ENCODE measurements at places on chromosomes 7 and 10.

- DNase-seq, result no peak
Observed at GRCh38 chr10:118259288-118259906, 82.7 kb downstream of the FAM204A start.

DNA sequence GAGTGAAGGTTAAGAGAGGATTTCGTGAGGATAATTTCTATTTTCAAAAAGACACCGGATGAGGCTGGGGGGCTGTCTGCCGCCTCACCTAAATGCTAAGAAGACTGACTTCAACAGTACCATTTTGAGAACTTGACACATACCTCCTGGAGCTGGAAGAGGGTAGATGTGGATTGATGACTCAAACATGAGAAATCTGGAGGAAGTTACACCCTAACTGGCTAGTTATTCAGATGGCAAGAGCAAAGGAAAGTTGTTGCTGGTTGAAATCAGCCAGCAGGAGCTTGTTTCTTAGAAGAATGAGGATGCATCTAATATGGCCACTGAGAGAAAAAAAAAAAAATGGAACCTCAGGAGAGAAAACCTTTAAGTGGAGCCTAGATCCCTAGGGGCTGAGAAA lies 76.2 kb upstream of the KIAA1217 start:
- no peak for DNase-seq

- no peak for DNase-seq
Observed at GRCh38 chr10:59770689-59771088, 17.4 kb upstream of the MRLN start.

DNA sequence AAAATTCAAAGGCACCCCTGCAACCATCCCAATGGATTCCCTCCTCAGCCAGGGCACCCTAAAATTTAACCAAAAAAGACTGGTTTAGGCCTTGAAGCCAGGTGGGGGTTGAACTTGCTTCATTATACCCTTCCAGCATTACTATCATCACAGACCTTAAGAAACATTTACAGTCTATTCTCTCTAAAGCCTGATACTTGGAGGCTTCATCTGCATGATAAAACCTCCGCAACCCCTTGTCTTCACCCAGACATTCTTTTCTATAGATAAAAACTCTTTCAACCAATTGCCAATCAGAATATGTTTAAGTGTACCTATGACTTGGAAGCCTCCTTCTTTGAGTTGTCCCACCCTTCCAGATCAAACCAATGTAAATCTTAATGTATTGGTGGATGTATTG lies 17.9 kb downstream of the AVL9 start:
- DNase-seq, result no peak

DNA sequence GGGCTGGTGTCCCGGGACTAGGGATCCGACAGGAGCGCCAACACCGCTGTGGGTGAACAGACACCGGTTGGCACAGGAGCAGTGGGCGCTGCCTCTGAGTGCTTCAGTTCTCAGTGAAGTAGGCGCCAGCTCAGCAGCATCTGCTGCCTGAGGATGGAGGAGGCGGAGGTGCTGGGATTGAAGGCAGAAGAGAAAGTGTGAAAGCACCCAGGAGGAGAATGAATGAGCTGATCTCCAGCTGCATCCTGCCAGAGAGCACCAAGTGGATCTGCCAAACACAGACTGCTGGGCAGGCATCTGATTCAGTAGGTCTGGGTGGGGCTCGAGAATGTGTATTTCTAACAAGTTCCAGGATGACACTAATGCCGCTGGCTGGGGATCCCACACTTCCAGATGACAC lies 74.5 kb downstream of the LANCL2 start:
- peak; percentile 84 for DNase-seq

DNA sequence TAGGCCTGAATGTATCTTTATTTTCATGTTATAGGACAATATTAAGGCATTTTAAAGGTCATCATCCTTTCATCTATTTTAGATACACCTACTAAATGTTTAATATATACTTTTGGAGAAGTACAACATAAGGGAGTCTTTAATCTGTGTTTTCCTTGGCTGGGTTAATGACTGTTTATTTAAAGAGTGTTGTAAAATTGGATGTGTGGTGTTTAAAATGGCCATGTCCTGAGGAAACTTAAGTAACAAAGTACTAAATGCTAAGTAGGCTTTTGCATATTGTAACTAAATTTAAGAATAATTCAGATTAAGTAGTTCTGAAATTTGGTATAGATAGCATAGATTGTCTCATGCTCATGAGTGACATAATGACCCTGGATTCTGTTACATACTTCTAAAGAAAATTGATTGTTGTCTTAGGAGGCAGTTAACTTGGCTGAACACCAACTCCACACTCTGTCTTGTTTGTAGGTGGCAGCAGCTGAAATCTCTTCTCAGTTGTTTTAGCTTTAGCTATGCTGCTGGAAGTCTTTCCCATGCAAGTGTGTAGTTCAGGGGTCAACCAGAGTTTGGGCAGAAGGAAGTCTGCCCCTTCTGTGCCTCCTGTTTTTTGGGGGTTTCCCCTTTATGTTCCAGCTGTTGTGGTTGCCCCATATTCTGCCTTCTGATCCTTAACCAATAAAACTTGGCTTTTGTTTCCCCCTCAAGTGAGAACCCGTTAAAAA lies 29.2 kb downstream of the DLD start:
- DNase-seq, result no peak

DNA sequence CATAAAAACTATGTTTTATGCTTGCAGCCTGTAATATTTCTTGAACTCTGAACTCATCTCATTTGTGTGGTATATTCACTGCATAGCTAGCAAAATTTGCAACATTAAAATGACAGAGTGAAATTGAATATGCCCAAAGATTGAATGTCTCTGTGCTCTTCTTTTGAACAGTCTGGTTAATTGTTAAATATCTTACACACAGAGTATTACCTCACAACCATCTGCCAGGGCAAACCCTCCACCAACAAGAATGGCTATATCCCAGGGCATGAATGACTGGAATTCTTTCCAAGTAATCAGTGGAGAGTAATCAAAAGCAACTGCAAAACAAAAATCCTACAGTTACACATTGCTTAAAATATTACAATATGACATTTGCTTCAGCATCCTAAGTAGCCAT lies 76.9 kb downstream of the SLC13A1 start:
- DNase-seq, result no peak
